ENCODE measurements at places on chromosomes 1 and 21.

DNA sequence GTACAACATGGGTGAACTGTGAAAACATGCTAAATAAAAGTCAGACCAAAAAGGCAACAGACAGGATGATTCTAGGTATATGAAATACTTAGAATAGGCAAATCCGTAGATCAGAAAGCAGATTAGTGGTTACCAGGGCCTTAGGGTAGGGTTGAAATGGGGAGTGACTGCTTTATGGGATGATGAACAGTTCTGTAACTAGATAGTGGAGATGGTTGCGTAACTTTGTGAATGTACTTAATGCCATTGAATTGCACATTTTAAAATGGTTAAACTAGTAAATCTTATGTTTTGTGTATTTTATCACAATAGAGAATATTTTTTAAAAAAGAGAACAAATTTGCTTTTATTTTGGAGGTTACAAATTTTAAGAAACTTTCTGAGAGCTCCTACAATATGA is 17.4 kb downstream of the ZNF326 start:
- ATAC-seq, result no peak

- no peak for ATAC-seq
Measured at GRCh38 chr1:8104278-8105236, 78.4 kb upstream of the ERRFI1 start.

DNA sequence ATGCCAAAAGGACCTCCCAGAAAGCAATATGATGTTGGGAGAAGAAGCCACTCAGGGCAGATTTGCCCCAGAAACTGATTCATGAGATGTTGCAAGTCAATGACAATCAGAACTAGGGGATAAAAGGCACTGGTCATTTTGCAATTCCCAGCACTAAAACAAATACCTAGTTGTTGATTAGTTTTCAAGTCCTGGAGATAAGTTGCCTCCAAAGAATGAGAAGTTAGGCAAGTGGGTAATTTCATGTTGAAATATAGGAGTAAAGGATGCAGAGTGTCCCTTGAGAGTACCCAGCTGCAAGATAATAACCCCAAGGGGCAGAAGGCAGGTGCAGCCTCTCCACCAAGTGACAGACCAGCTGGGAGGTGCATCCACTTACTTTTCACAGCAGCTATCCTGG is 363.6 kb downstream of the PBX1 start:
- peak; percentile 71 for ATAC-seq

- ATAC-seq, result no peak
Measured at GRCh38 chr1:225931270-225932136, 7.5 kb upstream of the PYCR2 start.

DNA sequence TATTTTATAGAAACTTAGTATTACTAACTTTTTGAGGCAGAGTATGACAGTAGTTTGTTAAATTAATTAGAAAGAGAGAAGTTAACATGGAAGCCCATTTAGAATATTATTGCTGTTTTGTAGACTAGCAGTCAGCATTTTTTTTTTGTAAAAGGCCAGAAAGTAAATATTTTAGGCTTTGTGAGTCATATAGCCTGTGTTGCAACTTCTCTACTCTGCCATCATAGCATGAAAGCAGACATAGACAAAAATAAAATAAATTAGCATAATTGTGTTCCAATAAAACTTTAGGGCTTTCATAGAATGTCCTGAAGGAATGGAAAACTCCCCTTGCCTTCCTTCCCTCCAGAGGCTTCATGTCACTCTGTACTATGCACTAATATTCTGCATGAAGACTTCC is 12.3 kb upstream of the RGS4 start:
- no peak for ATAC-seq

GRCh38 chr1:160092366-160093068 is 5.9 kb downstream of the IGSF8 start:
- no peak for ATAC-seq

GRCh38 chr1:212920246-212920645 is 30.1 kb upstream of the VASH2 start:
- no peak for ATAC-seq

DNA sequence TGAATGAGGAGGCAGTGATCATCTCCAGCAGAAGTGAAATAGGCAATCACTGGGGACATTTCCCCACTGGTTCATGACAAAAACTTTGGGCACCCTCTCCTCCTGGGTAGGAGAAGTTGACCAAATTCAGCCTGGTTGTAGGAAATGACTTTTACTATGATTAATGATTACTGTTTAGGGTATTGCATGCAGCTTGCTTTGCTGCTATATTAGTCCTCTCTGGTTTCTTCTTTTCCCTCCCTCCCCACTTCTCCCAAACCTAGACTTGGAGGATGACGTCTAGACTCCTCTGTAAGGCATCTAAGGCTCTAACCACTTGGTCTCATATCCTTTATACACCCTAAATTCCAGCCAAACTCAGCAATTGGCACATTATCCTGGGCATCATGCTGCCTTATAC is 3.4 kb upstream of the RGS16 start:
- no peak for ATAC-seq

DNA sequence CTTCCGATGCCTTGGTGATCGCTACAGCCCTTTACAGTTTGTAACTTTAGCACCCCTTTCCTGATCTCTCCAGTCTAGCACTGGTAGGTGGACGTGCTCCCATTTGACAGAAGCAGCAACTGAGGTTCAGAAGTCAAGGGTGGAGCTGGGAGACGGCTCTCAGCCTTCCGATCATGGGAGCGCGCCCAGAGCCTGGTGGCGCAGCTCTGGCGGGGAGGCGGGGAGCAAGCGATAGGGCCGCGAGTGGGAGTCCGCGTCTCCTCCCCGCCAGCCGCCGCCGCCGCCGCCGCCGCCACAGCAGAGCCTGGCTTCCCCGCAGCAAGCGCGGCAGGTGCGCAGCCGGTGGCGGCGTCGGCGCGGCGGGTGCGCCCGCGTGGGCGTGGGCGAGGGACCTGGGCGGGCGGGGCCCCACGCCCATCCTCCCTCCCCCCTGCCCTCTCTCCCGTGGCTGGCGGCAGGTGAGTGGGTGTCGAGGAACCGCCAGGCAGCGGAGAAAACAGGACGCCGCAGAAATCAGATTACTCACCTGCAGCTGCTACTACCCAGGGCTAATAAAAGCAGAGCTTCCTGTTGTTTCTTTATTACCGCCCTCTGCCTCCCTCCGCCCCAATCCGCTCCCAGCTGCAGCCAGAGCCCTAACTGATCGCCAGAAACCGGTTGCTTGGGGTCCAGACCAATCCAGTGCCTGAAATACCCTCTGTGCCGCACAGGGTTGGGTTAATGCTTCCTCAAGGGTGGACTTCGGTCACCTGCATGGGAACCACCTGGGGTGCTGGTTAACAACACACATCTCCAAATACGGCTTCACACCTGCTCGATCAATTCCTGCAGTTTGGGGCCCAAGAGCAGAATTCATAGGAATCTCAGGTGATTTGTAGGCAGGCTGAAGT is 60.2 kb upstream of the ID3 start:
- ATAC-seq, result peak; percentile 68

- ATAC-seq, result no peak
Measured at GRCh38 chr21:14923468-14923867, 141.3 kb downstream of the NRIP1 start.

- ATAC-seq, result peak; percentile 84
Measured at GRCh38 chr1:156123356-156124196, 9.1 kb downstream of the LMNA start.

DNA sequence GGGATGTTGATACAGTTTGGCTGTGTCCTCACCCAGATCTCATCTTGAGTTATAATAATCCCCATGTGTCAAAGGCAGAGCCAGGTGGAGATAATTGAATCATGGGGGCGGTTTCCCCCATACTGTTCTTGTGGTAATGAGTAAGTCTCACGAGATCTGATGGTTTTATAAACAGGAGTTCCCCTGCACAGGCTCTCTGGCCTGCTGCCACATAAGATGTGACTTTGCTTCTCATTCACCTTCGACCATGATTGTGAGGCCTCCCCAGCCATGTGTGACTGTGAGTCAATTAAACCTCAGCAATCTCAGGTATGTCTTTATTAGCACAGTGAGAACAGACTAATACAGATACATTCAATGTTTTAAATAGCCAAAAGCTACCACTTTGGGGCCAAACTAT is 41.1 kb downstream of the SLC35F3 start:
- no peak for ATAC-seq

- ATAC-seq, result no peak
Measured at GRCh38 chr1:4768553-4768952, 114.1 kb downstream of the AJAP1 start.

GRCh38 chr1:100713626-100714025 is 5.9 kb upstream of the VCAM1 start:
- no peak for ATAC-seq

DNA sequence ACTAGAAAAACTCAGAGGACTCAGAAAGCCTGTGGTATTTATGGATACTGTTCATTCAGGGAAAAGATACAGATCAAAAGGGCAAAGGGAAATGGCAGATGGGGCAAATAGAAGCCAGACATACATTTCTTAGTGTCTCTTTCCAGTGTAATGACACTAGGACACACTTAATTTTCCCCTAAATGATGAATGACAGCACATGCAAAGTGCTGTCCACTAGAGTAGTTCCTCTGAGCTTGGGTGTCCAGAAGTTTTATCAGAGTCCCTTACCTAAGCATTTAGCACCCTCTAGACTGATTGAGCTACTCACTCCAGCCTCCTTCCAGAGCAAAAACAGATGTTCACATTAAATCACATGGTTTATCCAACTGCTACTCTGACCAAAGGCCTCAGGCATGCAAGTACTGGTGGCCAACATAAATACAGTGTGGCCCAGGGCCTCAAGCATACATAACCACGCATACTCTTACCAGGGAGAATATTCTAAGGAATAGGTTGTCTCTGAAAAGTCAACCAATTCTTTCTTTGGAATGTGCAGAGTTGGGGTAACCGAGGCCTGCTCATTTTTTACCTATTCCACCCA is 166.9 kb downstream of the NCAM2 start:
- ATAC-seq, result no peak

DNA sequence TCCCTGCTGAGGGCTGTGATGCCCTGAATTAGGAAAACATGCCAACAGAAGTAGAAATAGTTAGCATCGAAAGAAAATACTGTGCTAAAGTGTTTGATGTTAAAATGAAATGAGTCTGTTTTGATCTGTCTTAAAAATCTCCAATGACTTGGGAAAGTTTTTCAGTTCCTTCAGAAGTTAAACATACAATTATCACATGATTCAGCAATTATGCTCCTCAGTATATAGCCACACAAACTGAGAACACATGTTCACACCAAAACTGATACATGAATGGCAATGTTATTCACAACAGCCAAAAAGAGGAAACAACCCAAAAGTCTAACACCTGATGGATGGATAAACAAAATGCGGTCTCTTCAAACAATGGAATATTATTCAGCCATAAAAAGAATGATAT is 130.6 kb downstream of the PTPN14 start:
- ATAC-seq, result no peak

GRCh38 chr1:68907491-68907890 is 410.6 kb upstream of the DEPDC1 start:
- no peak for ATAC-seq

DNA sequence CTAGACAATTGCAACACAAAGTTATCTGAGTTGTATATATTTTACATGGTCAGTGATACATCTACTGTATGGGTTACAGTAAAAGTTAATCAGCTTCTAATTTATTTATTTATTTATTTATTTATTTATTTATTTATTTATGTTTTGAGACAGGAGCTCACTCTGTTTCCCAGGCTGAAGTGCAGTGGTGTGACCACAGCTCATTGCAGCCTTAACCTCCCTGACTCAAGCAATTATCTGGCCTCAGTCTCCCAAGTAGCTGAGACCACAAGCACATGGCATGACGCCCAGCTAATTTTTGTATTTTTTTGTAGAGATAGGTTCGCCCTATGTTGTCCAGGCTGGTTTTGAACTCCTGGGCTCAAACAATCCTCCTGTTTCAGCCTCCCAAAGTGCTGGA is 241.6 kb downstream of the PTPRC start:
- ATAC-seq, result no peak

DNA sequence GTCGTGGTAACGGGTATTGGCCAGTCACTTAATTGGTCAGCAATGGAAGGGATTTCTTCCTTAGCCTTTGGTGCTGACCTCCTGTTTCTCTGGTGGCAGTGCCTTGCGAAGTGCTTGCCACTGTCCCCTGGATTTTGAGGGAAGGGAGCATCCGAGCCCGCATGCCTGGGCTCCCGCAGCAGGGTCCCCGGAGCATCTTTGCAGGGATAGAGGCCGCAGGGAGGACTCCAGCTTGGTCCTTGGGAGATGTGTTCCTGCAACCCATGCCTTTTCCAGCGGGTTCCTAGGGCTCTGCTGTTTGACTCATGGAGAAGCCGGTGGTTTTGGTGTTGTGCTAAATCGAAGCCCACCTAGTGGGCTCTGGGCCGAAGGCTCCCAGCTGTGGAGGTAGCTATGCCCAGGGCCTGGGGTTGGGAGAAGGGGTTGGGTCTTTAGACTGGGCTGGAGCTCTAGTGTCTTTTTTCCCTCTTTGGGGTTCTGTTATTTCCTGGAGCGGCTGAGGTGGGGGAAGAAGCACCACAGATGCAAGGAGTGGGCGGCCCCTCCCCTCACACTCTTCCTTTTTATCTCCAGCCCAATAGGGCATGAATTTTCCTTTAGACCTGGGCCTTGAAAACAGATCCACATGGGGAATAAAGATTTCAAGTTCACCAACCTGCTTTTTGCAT is 39.0 kb downstream of the PIK3CD start:
- no peak for ATAC-seq

- ATAC-seq, result no peak
Measured at GRCh38 chr1:20068722-20069121, 1.3 kb upstream of the PLA2G5 start.

DNA sequence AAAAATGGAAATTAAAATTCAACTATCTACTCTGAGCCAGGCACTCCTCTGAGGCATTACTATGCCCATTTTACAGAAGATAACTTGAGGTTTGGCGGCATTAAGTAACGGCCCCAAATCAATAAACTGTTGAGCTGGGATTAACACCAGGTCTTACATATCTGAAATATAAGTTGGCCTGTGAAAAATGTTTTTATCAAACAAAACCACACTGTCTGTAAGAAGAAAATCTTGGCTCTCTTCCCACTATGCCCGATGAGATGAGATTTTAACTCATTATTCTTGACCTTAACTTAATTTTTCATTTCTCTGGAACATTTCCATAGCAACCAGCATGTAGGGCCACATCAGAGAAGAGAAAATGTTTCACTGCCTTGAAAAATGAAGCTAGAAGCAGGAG is 21.8 kb downstream of the RC3H1 start:
- no peak for ATAC-seq

- ATAC-seq, result peak; percentile 54
Measured at GRCh38 chr1:158045639-158046038, 52.2 kb downstream of the KIRREL1 start.

DNA sequence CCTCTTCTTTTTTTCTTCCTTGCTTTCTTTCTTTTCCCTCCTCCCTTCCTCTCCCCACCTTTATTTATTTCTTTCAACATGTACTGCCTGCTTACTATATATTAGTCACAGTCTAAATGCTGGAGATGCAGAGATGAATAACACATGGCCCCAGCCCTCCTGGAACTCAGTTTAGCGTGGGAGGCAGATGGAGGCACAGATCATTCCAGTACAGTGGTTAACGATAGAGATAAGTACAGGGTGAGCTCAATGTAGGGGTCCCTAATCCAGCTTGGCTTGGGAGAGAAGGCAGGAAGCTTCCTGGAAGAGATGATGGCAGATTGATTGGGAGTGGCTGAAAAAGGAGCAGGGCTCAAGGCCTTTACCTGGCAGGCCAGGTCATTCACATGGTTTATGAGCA is 55.6 kb upstream of the PPP2R5A start:
- no peak for ATAC-seq
